ENCODE measurements at places on chromosomes 13 and 19.

GRCh38 chr13:73782450-73783449 is 351.5 kb downstream of the KLF12 start:
- DNase-seq, result no peak

GRCh38 chr13:72400856-72401255 is 326.6 kb downstream of the MZT1 start:
- DNase-seq, result no peak

- no peak for DNase-seq
These were observed 25.9 kb downstream of the ZSWIM9 start for GRCh38 chr19:48196321-48196763.

DNA sequence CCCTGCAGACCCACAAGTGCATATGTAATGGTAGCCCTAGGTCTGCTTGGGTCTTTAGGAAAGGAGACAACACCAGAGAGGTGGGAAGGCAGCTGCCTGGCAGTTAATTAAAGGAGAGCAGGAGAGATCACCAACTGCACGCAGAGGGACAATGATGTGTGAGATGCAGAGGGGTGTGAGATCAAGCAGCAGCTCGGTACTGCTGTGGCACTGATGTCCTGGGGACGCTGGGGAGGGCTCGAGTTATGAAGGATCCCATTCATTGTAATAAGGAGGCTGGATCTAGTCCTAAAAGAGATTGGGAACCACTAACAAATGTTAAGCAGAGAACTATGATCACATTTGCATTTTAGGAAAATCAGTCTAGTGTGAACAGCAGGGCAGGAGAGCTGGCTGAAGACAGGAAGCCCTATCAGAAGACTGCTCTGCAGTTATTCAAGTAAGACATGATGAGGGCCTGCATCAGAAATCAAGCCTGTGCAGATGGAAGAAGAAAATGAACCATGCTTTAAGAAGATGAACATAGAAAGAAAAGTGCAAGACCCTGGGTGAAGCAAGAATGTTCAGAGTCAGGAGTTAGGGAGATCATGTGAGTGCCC is 80.4 kb downstream of the DLEU7 start:
- no peak for DNase-seq

GRCh38 chr13:58587183-58587582 is 955.6 kb downstream of the PCDH17 start:
- DNase-seq, result no peak

DNA sequence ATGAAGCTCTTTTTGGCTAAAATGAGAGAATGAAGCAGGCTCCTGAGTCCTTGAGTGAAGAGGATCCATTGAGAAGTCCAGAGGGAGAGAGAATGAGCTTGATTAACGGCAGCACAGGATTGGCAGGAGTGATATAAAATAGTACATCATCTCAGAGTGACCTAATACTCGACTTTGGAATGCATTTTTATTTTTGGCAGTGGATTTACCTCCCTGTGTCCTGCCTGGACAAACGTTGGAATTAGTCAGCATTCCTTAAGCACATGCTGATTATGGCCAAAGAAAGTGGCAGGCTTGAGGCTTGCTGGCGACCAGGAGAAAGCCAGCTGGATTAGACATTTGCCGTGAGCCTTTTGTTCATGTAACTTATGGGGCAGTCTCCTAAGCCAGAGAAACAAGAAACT is 22.9 kb downstream of the LRCH1 start:
- no peak for DNase-seq

GRCh38 chr19:11463391-11463790 is 17.5 kb downstream of the ELAVL3 start:
- no peak for DNase-seq

DNA sequence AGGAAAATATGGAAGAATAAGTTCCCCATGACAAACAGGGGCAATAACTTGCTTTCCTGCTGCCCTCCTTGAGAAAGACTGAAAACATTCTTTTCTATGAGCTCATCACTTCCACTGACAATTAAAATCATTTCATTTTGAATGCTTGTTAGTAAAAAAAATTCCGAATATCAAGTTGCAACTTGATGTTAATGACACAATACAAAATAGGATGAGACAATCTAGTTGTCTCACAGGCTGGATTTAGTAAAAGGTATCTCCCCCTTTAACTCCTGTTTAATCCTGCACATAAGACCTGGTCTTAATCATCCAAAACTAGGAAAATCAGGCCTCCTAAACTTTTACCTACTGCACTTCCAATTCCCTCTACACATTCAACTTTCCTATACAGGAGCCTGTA is 24.7 kb downstream of the IRS2 start:
- no peak for DNase-seq

DNA sequence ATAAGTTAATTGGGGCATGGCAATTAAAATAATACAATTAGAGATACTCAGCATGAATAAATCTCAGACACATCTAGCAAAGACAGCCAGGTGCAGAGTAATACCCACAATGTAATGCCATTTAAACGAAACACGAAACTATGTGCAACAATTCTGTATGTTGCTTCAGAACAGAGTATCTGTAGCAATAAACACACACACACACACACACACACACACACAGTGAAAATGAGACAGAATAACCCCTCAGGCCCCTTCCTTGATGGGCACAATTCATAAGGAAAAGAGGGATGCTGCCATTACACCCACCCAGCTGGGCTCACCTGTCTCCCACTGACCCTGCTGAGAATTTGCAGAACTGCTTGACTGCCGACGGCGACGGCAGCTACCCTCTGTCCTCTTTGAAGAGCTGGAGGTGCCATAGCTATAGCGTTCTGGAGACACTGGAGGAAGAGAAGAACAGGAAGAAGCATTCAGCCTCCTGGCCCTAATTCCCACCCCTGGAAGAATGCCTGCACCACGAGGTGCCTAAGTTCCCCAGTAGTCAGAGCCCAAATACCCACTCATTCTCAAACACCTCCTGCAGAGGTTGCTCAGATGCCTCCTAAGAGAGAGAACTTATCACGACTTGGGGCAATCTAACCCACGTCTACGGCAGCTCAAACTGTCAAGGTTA is 2.5 kb downstream of the DEDD2 start:
- DNase-seq, result no peak

- DNase-seq, result no peak
These were observed 566 bp upstream of the OPA3 start for GRCh38 chr19:45585158-45585577.

- peak; percentile 18 for DNase-seq
These were observed 19.7 kb downstream of the ZFR2 start for GRCh38 chr19:3849092-3849491.
